Cerebellar nuclear complex (tissue), 1 donor: ENCODE measurements at places on chromosomes 13 and 19.

DNA sequence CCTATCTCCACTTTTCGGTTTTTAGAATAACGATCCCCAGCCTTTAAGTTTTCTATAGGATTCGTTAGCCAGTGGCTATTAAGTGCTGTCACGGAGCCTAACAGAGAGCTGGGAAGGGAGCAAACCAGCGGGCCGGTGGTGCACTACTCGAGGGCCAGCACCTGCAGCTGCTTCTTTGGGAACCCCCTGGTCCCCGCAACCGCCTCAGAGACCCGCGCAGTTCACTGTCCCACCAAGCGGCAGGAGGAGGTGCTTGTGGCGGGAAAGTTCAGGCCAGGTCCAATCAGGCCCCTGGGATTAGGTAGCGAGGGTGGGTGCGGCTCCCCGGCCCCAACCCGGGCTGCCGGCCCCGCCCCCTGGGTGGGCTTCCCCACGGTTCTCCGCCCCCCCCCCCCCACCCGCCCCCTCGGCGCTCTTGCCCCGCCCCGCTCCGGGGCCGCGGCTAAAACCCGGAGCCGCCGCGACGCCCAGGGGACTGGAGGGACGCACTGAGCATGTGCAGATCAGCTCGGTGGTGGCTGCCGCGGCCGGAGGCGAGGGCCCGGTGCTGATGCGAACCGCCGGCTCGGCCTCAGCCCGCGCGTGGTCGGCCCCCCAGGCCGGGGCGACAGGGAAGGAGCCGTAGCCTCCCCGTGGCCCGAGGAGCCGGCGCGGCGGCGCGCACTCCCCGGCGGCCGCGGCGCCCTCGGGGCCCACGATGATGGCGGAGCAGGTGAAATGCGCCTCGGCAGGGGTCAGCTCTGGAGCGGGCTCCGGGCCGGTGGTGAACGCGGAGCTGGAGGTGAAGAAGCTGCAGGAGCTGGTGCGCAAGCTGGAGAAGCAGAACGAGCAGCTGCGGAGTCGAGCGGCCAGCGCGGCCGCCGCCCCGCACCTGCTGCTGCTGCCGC is at the start of gene SLAIN1:
SLAIN1 (plus strand) TSS at position 471 of the 887 bp plus-strand sequence; CDS start at position 698, 227 bp downstream.
- no peak for DNase-seq

- DNase-seq = no peak
Observed at GRCh38 chr19:11447347-11448262, 12.2 kb downstream of the PRKCSH start.

- DNase-seq = no peak
Observed at GRCh38 chr13:42392716-42393572, 121.0 kb downstream of the AKAP11 start.

GRCh38 chr13:92312823-92313222 is 913.8 kb upstream of the GPC6 start:
- DNase-seq = no peak

DNA sequence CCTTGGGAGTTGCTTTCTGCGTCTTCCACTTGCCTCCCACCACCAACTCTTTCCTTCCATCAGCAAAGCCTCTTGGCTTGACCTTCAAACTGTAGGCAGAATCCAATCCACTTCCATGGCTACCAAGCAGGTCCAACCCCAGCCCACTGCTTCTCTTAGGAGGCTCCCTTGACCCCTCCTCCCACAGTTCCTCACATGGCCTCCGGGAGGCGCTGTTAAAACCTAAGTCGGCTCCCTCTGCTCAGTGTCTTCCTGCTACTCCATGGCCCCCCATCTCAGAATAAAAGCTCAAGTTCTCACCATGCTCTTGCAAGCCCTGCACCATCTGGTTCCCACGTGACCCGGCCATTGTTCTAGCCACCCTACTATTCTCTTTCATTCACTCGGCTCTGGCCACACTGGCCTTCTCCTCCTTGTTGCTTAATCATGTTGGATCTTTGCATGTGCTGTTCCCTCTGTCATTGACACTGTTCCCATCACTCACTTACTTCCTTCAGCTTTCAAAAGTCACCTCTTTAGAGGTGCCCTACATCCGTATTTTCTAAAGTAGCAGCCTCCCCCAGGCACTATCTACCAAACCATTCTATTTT is 7.5 kb downstream of the IZUMO2 start:
- DNase-seq = no peak

DNA sequence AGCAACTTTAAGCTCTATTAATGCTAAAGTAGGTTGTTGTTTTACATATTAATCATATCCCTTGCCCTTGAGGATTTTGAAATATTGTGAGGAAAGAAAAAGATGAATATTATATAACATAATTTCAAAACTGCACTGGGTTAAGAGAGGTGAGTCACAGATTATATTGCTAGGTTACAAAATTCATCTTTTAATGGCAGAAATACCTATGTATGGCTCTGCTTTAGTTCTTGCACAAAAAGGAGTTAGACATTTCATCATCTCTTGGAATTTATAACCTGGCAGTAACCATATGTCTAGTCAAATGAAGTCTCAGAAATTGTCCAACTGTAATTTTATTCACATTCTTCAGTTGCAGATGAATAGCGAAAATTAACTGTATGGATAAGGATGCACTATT is 2041.1 kb downstream of the OLFM4 start:
- DNase-seq = no peak

- no peak for DNase-seq
Observed at GRCh38 chr19:12090807-12091206, 26.3 kb downstream of the ZNF844 start.

GRCh38 chr19:47663435-47663910 is 49.7 kb upstream of the EHD2 start:
- DNase-seq = no peak

GRCh38 chr13:36261976-36262375 is 35.6 kb downstream of the CCDC169 start:
- DNase-seq = no peak

DNA sequence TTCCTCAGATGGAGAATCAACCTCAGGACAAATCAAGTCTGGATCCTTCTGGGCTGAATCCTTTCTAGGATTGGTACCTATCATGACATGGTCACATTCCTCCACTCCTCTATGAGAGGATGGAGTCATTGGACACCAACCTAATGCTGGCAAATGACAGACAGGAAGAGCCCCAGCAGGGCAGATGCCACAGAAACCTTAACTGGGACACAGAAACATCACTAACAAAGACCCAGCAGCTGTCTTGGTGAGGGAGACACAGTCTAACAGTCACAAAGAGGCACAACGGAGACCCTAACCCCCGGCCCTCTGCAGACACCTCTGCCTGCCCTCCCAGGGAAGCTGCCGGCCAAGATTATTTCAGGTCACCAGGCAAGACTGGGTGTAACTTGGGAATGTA is 2.1 kb downstream of the ANKRD27 start:
- DNase-seq = no peak

DNA sequence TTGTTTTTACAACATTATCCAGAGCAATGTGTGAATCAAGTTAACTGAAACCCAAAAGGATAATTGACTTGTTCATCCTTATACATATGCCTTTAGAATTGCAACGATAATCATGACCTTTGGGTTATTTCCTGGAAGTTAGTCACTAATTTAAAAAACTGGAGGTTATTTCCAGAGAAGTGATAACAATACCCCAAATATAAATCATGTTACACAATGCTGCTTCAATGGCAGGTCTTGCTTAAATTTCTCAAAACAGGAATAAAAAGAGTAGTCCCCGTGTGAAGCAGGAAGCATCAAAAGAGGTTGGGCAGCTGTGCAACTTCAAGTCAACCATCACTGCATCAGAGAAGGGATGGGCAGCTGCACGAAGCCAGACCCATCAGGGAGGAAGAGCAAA is 134.4 kb downstream of the EFNB2 start:
- no peak for DNase-seq

DNA sequence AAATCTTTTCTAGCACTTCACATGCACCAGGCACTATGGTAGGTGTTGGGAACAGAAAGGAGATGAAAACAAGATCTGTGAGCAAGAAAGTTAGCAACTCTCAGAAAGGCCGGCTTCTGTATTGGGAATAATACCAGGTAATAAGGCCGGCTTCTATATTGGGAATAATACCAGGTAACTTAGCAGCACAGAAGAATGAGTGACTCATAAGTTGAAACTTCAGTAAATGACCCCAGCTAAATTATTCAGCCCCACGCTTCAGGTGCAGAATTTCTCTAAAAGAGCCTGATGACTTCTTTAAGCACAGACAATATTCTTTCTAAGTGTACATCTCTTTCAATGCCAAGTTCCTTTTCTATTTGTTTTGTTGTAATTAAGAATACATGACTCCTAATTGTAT is 151.3 kb downstream of the MYO16 start:
- DNase-seq = no peak

DNA sequence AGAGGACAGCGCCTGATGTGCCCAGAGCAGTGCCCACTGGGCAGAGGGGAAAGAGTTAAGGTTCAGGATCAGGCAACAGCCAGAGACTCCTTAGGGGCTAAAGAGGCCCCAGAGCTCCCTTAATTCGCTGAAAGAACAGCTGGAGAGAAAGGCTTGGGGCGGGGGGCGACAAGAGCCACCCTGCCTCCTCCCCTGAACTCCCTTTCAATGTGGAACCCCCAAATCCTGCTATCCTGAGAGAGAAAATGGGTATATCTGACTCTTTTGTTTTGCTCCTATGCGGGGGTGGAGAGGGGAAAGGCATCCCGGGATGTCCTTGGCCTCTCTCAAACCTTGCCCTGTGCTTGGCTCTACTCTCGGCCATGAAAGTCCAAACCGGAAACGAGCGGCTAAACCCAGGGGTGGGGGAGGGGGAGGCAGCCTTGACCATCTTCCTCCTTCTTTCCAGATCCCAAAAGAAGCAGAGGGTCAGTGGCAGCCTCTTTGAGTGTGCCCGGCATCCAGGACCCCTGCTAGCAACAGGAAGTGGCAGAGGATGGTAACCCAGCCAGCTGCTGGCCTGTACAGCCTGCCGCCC is 4.7 kb downstream of the PRKACA start:
- DNase-seq = no peak

GRCh38 chr13:80256352-80256932 is 84.5 kb downstream of the SPRY2 start:
- DNase-seq = no peak

GRCh38 chr13:99299256-99299919 is 7.8 kb downstream of the GPR183 start:
- no peak for DNase-seq

DNA sequence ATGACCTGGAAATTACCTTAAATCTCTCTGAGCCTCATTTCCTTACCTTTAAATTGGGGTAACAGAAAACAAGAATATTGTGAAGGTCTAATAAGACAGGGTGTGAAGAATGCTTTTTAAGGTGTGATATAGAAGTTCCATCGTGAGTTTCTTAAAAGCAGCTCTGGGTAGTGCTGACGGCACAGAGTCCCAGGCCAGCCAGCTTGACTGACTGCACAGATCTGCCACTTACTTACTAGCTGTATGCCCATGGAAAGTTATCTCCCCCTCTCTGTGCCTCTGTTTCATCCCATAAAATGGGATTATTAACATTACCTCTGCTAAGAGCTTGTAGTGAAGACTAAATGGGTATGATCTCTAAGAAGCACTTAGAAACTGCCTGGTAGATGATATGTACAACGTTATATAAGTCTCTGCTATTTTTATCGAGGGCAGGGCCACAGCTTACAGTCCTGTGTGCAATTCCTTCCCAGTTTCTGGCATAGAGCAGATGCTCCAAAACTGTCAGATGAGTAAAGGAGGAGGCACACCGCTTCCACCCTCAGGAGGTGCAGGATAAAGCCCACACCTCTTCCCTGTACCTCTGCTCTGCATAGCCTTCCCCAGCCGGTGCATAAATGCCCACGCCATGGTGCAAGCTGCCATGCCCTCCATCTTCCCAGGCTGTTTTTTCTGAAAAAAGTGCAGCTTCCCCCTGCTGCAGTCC is 99.6 kb downstream of the MBNL2 start:
- DNase-seq = no peak

GRCh38 chr19:47323872-47324271 is 8.1 kb upstream of the C5AR2 start:
- DNase-seq = no peak

GRCh38 chr13:75960538-75960994 is 324.4 kb downstream of the LMO7 start:
- no peak for DNase-seq

DNA sequence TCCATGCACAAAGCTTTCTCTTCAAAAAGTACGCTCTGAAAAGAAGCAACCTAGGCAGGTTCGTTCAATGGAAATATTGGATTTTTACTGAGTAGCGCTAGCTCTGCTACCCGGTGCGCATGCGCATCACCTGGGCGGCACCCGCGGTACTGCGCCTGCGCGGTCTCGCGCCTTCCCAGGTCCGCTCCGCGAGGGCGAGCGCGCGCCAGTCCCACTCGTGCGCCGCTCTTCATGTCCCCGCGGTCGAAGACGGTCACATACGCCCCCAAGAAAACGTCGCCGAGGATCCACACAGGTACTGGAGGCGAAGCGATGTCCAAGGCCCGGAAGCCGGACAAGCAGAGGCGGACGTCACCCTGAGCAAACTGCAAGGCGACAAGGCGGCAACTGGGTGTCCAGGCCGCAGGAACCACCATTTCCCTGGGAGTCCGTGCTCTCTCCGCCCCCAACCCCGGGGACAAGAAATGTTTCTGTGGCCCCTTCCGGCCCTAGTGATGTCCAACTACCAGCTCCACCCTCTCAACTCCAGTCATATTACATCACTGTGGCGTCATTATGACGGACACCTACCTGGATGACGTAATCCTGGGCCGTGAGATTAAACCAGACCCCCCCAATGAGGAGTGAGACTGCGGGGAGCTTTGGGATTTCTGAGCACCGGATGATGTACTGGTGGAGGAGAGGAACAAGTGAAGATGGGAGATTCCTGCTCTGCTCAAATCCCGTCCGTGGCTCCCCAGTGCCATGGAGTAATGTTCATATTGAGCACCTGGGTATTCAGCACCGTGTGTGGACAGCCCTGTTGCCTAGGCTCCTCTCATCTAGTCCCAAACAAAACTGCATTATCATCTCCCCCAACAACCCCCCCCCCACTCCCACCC is 4.8 kb upstream of the KCNC3 start:
- DNase-seq = no peak
